ENCODE measurements at places on chromosomes 2 and 18.

DNA sequence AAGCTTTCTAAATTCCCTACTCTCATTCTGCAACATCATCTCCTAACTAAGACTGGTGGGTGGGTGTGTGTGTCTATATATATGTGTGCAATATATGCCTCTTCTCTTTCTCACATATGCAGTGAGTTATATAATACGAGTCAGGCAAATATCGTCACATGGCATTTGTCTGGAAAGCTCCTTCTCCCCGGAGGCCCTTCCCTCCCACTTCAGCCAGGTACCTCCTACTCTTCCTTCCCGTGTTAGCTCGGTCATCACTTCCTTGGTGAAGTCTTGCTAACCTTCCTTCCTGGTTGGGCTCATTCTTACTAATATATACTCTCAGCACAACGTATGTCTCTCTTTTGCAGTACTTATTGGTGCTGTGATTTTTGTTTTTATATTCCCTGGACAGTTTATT is 66.4 kb upstream of the NCK2 start:
- no peak for DNase-seq

GRCh38 chr2:230137902-230138539 is 69.3 kb upstream of the SLC16A14 start:
- no peak for DNase-seq

DNA sequence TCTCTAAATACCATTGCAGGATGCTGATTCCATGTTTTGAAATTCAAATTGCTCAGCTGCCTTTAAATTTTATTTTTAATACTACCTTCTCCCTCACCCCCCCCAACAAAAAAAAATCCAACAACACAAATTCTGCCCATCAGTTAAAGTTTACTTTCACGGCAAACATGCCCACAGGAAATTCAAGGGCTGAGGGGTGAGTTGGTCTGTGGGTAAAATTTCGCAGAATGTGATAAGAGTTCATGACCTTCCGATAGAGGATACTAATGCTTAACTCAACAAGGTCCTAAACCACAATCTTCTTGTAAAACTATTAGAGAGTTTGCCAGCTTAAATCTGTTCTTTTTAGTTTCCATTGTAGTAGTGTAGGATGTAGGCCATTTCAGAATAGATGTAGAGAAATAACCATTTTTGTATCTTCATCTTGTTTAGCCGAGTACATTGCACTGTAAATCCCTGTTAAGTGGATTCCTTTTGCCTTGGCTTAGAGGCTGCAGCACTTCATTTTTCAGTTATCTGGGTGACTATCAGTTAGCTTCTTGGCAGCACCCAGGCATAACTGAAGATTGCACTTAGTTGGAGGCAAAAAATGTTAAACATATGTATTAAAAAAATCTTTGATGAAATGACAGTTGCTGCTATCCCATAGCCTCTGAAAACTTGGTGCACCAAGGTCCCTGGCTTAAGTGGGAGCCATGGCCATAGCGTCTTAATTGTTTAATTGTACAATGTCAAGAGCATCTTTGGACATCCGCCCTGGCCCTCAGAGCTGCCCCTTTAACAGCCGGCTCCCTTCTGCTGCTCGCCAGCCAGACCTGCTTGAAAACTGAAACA is 232.3 kb downstream of the HAUS1 start:
- DNase-seq: no peak

DNA sequence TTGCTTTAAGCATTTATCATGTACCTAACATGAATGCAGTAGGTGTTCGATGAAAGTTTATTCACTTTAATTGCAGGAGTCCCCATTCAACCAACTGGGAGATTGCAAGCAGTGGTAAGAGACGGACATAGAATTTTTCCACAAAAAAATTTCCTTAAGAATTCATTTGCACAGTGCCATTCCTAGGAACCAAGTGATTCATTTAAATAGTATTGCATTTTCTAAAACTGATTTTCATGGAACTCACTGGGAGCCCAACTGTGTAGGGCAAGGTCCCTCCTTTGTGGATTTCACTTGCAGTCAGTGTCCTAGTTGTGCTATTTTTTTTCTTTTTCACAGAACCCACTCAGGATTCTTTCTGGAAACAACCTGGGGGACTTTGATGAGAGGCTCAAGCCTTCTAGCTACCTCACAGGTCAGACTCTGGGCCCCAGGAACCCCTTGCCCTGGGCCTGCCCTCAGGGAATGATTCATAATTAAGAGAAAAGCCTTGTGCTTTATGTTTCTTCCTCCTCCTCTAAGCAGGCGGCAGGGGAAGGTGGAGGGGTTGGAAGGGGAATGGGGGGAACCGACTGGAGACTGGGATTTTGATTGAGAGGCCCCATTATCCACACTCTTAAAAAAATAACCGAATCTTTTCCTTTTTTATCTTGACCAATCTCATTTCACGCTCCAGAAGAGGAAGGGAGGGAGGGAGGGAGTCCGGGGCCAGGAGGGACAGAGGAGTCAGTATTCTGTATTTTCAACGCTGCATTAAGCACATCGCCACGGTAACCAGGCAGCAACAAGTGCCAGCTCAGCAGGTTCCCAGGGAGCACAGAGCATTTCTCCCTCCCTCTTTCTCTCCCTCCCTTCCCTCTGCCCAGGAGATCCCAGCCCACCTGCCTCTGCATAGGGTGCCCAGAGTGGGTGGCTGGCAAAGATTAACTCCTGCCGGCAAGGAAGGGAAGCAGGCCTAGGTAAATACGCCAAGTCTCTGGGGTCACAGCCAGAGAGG is 51.8 kb downstream of the PSD4 start:
- no peak for DNase-seq

GRCh38 chr18:60739212-60739611 is 366.6 kb upstream of the MC4R start:
- no peak for DNase-seq

GRCh38 chr2:54083021-54083420 is 32.4 kb upstream of the ACYP2 start:
- DNase-seq: no peak

- DNase-seq: no peak
Observed at GRCh38 chr18:75915941-75916623, 488.6 kb upstream of the SMIM21 start.

DNA sequence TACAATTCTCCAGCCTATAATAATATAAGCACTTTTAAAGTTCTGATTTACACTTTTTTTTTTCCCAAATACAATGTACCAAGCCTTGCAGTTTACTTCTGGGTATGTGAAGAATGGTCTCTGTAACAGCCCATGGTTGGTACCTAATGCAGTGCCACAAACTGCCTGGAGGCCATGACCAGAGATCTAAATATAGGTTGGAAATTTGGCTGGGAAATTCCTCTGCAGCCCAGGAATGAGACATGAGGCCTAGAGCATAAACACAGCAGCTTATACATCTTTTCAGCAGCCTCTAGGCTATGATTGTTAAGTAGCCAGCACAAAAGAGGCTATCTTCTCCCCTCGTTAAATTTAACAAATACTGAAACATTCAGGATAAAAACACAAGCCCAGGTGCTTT is 432.0 kb upstream of the FAM98A start:
- DNase-seq: no peak

- DNase-seq: no peak
Observed at GRCh38 chr2:138007431-138007830, 43.2 kb downstream of the HNMT start.

DNA sequence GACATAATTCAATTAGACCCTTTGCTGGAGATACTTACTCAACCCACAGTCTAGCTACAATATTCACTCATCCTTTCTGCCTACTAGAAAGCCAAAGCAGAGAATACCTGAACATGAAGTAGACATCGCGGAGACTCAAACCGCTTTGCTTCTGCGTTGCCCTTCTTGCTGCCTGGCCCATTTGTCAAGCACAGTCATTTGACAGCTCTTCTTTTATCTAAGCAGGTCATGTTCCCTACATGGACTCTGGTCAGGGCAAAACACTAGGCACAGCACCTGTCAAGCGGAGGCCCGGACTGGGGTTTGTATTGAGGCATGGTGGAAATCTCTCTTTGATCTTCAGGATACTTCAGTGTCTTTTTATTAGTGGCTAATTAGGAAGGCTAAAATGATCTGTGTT is 89.7 kb downstream of the FARSB start:
- DNase-seq: no peak

DNA sequence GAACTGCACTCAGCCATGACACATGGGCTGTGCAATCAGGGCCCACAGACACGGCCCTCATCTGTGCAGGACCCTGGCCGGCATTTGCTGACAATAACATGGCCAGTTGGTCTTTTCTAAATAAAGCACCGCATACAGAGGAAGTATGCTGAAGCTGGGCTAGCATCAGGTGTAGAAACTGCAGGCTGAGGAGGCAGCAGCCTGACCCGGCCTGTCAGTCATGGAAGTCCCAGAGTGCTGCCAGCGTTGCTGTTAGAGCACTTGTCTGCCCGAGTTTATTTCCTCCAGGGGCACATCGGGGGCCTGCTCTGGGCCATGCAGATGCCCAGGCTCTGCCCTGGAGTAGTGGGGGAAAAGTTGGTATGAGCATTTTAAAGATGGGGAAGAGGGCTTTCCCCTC is 4.1 kb upstream of the PTPN18 start:
- DNase-seq: no peak

DNA sequence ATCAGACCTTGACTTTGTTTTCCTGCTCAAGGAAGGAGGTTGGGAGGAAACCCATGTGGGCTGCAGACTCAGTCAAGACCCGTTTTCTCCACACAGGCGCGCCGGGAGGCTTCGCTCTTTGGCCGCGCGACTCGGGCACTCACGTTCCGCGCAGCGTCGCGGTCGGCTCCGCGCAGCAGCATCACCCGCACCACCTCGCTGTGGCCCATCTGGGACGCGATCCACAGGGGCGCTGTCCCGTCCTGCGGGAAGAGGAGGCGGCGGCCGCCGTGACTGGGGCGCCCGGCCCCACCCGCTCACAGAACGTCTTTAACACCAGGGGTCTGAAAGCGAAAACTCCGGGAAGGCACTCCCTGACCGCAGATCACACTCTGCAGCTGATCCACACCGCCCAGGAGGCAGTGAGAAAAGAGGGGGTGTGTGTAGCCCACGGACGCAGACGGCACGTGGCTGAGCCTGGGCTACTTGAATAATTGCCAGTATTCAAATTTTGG is 33.1 kb upstream of the NPC1 start:
- DNase-seq: no peak

DNA sequence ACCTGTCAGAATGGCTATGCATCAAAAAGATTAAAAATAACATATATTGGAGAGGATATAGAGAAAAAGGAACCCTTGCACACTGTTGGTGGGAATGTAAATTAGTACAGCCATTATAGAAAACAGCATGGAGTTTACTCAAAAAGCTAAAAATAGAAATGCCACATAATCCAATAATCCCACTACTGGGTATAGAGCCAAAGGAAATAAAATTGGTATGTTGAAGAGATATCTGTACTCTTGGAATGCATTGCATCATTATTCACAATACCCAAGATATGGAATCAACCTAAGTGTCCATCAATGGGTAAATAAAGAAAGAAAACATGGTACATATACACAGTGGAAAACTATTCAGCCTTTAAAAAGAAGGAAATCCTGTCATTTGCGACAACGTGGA is 77.2 kb downstream of the C1D start:
- no peak for DNase-seq

GRCh38 chr2:112566104-112566503 is 18.3 kb upstream of the CHCHD5 start:
- DNase-seq: no peak

- no peak for DNase-seq
Observed at GRCh38 chr2:77046339-77046738, 475.8 kb downstream of the LRRTM4 start.

DNA sequence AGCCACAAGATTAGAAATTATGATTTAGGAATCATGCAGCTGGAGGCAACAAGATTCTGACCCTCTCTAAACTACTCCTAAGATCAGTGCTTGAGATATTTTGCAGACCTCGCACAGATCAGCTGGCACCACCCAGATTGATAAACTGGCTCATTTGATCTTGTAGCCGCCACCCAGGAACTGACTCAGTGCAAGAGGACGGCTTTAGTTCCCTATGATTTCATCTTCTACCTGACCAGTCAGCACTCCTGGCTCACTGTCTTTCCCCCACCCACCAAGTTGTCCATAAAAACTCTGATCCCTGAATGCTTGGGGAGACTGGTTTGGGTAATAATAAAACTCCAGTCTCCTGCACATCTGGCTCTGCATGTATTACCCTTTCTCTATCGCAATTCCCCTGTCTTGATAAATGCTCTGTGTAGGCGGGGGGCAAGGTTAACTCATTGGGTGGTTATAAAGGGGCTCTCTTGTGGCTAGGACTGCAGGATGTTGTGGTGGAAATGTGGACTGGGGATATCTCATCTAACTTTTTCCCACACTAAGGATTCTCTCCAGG is 96.1 kb downstream of the ARL6IP6 start:
- no peak for DNase-seq

DNA sequence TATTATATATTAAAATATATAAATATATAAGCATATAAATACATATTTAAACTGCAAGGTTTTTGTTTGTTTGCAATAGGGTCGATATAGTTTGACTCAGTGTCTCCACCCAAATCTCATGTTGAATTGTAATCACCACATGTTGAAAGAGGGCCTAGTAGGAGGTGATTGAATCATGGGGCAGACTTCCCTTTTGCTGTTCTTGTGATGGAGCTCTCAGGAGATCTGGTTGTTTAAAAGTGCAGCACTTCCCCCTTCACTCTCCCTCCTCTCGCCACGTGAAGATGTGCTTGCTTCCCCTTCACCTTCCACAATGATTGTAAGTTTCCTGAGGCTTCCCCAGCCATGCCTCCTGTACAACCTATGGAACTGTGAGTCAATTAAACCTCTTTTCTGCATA is 2137.3 kb upstream of the CELF4 start:
- DNase-seq: no peak

DNA sequence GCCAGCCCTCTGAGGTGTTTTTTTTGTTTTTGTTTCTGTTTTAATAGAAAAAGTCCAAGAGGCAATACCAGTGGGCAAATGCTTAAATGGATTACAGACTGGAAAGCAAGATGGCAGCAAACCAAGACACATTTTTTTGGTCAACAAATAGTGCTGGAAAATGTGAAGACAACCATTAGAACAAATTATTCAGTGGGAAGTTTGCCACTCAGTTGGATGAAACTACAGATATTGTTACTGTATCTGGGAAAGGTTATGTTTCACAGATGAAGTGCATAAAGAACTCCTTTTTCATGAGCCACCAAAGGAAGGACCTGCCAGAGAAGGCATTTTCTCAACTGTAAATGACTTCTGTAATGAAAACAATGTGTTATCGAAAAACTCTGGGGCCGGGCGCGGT is 93.0 kb upstream of the ODC1 start:
- no peak for DNase-seq
